RWPE1 (cell line): ENCODE measurements at places on chromosomes 12 and 14.

GRCh38 chr12:104433061-104433460 is 23.7 kb upstream of the CHST11 start:
- no peak for DNase-seq

DNA sequence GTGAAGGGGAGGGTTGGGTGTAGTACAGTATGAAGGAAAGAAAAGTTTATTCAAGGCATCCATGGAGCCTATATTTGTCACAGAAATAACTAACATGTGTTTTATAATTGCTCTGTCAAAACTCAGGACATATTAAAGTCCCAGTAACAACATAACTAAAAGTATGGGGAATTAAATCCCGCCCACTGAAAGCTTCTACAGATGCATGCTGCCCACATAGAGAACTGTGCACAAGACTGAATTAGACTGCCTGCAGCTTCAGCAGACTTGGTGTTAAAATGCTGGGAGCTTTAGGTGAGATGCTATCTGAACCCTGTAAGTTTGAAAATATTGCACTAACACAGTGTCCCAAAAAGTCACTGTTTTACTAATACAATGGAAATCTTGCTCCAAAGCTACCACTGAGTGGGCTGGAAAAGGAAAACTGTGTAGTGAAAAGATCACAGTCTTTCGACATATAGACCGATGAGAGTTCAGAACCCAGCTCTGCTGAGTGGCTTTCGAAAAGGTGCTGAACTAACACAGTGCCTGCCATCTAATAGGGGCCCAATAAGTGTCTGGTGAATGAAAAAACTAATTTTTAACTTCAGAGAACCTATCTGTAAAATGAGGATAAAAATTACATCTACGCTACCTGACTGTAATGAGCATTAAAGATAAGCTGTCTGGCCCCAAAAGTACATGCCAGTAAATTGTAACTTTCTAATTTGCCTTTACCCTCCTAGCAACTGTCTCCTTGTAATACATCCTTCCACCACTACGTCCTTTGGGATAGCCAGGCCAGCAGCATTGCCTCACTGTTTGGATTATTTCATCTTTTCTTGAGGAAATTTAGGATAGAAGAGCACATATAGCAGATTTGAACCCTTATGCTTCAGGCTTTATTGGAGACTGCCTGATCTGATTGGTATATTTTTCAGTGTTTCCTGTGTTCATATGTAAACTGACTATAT is 237.6 kb downstream of the BCAT1 start:
- DNase-seq, result no peak

DNA sequence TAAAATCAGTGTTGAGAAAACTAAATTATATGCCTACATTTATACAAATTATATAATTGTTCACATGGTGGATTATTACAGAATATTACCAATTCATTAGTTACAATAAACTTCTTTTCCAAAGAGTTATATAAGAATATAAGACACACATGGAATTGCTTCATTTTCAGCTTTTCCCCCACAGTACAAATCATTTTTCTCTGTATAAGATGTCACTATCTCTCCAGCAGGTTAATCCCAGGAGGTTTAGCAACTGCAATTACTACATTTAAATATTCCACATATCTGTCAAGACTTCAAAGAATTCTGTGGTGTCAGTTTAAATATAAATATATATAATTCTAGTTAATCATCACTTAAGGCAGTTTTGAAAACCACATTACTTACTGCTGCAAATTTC is 59.6 kb upstream of the G2E3 start:
- DNase-seq, result no peak

DNA sequence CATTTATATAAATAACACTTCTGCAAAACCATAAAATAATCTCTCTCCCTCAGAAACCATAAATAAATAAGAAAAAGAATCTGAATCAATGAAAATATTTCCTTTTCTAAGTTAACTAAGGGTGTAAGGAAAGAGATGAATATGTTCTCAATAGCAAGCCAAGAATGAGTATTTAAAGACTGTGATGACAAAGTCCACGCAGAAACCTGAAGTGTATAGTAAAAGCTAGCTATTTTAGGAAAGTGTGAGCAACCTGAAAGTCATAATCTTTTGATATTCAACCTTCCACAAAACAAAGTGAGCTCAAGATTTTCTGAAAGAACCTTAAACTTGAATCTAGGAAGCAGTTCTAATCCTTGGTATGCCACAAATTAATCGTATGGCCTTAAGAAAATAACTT is 15.9 kb downstream of the EIF2S3B start:
- no peak for DNase-seq

DNA sequence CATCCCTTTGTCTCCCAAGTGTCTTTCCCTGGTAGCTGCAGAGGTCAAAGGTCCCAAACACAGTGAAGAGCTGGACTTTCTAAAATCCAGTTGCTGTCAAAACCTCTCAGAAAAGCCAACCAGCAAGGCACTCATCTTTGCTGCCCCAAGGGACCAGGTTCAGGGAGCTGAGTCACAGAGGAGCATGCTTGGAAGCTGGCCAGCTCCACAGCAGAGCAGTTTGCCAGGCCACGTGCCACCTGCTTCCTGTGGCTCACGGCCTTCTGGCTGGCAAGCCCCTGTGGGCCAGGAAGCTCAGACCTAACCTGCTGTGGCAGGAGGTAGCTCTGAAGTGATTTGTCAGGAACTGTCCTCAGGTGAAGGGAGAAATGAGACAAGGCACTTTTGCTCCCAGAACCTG is 3.6 kb downstream of the ISCU start:
- peak; percentile 85 for DNase-seq

DNA sequence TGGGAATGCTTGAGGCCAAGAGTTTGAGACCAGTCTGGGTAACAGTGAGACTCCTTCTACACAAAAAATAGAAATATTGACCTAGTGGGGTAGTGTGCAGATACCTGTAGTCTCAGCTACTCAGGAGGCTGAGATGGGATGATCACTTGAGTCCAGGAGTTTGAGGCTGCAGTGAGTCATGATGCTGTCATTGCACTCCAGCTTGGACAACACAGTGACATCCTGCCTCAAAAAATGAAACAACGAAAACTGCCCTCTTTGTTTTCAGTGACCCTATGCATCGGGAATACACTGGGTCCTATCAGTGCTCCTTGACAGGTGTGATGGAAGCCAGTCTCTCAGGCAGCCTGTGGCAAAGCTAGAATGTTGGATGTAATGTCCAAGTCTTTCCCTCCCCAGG is 311.5 kb upstream of the OR4E1 start:
- no peak for DNase-seq

DNA sequence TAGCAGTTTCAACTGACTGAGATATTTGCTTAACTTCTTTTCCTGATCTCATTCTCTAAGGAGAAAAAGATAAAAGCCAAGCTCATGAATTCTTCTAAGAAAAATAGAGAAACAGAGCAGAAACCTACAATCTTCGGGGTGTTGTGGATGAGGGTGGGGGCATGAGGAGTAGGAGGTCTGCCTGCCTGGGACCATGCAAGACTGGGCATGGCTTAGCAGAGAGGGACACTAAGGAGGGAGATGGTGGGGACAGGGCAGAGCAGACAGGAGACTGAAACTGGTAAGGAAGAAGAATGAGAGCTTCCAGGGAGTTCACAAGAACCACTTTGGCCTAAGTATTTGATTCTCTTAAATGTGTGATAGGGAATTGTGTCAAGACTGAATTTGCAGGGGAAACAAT is 188.0 kb downstream of the CFAP54 start:
- DNase-seq, result no peak

- peak; percentile 77 for DNase-seq
These were observed 197.0 kb upstream of the AMIGO2 start for GRCh38 chr12:47276621-47277309.

- no peak for DNase-seq
These were observed 20.0 kb upstream of the PCNX1 start for GRCh38 chr14:70887207-70887681.

- peak; percentile 79 for DNase-seq
These were observed 53.6 kb upstream of the SRSF5 start for GRCh38 chr14:69713209-69713781.

DNA sequence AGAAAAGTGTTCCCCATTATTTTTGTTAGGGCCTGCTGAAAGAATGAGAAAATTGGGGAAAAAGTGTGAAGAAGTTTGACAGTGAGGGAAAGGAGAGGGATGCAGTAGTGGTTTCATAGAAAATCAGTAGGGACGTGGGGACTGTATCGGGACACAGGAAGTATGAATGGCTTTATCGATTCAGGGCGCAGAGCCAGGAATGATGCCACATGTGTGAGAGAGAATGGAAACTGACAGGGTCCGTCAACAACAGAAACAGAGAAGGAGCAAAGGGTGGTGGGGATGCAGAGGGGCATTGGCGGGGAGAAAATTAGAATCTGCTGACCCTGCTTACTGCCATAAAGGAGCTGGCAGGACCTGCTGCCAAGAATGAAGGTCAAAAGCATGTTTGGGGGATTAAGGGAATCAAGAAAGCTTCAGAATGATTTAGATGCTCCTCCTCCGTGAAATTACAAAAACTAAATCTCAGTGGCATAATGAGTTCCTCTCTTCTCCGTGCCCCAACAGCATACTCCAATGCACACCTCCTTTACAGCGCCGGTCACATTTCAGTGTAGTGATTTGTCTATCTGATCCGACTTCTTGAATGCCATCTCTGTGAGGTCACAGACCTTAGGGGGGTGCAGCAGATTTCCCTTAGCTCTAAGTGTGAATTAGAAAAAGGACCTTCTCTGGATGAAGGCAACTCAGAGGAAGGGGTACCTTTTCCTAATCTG is 92.6 kb downstream of the EMP1 start:
- DNase-seq, result no peak

DNA sequence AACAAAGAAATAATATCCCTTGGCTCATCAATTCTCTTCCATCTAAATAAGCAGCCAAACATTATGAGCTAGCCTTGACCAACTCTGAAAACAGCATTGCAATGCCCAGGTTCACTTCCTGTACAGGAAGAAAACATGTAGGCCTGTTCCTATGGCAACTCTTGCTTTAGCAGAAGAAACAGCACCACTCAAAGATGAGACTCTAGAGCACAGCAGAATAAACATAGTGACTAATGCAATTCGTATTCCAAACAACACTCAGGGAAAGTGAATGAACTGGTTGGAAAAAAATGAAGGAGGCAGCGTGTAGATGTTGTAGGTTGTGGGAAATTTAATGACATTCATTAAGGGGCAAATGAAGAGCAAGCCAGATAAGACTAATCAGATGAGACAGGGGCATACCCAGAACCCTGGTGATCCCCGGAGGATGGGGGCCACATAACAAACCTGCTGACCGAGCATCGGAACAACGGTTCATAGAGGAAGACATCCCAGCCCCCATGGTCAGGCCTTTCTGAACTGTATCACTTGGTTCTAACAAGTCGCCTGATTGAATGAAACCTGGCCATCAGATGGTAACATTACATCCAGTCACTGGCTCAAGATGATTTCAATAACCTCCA is 9.0 kb downstream of the ARHGDIB start:
- peak; percentile 64 for DNase-seq

GRCh38 chr12:111597831-111598636 is 1.1 kb downstream of the ATXN2 start:
- DNase-seq, result peak; percentile 55

GRCh38 chr14:23443411-23443812 is 8.0 kb upstream of the MYH7 start:
- DNase-seq, result no peak

- no peak for DNase-seq
These were observed 100.7 kb downstream of the TTC7B start for GRCh38 chr14:90715495-90715894.

DNA sequence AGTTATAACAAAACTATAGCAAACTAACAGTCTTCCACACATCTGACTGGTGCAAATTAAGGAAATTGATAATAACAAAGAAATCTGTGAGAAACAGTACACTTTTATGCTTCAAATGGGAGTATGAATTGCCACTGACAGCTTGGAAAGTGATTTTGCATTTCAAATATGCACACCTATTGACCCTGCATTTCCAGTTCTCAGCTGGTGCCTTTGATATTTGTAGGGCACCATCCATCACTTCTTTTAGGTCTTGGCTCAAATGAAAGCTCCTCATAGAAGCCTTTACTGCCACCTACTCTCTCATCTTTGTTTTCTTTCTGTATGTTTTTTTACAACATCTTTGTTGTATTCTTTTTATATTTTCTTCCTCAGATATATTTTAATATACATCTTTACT is 125.1 kb downstream of the ST8SIA1 start:
- no peak for DNase-seq

DNA sequence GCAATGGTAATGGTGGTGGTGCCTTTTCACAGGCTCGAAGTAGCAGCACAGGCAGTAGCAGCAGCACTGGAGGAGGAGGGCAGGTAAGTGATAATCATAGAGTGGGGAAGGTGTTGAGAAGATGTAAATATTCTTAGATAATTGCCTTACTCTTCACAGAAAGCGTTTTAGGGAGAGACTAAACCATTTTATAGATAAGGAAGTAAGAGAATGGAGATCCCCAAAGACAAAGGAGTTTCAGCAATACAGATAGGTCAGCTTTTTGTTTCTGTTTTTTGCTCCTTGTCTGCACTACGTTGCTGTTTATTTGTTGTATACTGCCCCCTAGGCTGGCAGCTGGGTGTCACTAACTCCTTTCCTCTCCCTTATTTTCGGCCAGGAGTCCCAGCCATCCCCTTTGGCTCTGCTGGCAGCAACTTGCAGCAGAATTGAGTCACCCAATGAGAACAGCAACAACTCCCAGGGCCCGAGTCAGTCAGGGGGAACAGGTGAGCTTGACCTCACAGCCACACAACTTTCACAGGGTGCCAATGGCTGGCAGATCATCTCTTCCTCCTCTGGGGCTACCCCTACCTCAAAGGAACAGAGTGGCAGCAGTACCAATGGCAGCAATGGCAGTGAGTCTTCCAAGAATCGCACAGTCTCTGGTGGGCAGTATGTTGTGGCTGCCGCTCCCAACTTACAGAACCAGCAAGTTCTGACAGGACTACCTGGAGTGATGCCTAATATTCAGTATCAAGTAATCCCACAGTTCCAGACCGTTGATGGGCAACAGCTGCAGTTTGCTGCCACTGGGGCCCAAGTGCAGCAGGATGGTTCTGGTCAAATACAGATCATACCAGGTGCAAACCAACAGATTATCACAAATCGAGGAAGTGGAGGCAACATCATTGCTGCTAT is 2.0 kb downstream of the SP1 start:
- peak; percentile 67 for DNase-seq

DNA sequence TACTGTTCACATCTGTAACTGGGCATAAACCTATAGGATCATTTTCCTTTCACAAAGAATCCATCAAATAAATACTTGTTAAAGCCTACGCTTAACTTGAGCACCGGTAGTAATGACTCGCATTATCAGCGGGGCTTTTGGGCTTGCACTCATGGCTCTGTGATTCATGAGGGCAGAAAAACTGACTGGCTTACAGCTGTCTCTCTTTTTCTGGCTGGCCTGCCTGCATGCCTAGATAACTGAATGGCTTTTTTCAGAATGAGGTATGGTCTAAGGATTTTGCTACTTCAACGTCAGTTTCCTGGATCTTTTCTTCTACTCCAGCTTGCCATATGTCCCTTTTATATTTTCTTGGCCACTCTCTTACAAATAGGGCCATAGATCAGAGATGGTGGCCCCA is 531.1 kb downstream of the NRXN3 start:
- no peak for DNase-seq
